ENCODE measurements at places on chromosomes 2 and 18.

GRCh38 chr2:67835266-67835665 lies 227.5 kb downstream of the C1D start:
- peak; percentile 21 for DNase-seq

DNA sequence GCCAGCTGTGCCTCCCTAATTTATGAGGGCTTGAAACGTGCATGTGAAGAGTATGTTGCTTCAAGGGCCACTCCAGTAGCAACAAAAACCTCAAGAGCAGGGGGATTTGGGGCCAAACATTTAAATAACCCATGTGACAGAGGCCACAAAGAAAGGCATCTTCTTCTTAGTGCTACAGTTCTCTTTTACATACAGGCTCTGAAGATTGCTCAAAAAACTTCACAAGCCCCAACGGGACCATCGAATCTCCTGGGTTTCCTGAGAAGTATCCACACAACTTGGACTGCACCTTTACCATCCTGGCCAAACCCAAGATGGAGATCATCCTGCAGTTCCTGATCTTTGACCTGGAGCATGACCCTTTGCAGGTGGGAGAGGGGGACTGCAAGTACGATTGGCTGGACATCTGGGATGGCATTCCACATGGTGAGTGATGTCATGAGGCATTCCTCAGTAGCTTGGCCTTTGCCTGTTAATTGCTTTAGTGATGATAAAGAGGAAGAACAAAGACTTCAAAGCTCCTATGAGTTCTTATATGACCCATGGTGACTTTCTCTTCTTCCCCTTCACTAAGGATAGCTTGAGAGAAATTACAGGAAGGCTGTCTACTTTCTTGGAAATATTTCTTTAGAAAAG lies 40.1 kb downstream of the NRP2 start:
- DNase-seq, result no peak

DNA sequence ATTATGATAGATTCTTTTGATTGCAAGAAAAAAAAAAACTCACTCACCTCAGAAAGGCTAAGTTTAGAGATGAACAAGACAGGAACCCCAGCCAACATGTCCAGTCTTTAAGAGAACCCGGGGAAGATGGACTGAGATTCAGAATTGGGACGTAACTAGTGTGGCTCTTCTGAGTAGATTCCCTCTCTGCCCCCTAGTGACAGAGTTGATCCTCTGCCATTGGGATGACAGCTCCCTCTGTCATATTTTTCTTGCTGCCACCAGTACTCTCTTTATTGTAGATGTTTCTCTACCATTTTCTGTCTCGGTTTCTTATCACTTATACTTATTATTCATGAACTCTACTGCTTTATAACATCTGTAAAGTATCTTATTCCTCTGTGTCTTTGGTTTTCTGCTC lies 77.7 kb downstream of the GULP1 start:
- DNase-seq, result peak; percentile 64

- no peak for DNase-seq
Observed at GRCh38 chr18:57018845-57019244, 128.0 kb upstream of the BOD1L2 start.

- peak; percentile 36 for DNase-seq
Observed at GRCh38 chr18:41096504-41096903, 858.5 kb upstream of the PIK3C3 start.

DNA sequence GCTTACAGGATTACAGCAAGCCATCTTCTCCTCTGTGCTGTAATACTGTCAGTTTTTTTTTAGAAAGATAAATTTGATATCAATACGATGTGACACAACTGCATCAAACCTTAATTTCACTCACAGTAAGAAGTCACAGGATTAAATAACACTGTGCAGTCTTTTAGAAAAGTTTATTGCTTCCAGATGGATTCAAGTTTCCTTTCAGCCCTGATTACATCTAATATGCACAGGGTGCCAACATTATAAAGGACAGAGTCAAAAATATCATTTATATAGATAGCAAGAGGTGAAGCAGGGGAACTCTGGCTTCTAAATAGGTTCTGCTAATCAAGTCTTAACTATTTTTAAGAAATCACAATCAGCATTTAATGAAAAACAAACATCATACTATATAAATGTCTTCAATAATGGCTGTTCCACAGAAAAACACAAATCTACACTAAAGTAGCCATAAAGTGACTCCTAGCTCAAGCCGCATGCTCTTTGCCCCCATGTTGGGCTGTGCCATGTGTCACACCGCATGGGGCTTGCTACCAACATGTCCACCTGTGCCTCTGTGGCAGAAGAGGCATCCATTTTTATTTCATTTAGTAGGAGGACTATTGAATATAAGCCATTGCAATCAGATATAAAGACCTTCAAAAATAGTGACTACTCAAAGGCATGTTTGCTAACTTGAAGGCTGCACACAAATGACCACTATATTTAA lies 35.0 kb downstream of the CERKL start:
- DNase-seq, result peak; percentile 23

- no peak for DNase-seq
Observed at GRCh38 chr2:167331636-167332232, 443.5 kb downstream of the XIRP2 start.

- no peak for DNase-seq
Observed at GRCh38 chr2:144431998-144432397, 87.9 kb downstream of the ZEB2 start.

DNA sequence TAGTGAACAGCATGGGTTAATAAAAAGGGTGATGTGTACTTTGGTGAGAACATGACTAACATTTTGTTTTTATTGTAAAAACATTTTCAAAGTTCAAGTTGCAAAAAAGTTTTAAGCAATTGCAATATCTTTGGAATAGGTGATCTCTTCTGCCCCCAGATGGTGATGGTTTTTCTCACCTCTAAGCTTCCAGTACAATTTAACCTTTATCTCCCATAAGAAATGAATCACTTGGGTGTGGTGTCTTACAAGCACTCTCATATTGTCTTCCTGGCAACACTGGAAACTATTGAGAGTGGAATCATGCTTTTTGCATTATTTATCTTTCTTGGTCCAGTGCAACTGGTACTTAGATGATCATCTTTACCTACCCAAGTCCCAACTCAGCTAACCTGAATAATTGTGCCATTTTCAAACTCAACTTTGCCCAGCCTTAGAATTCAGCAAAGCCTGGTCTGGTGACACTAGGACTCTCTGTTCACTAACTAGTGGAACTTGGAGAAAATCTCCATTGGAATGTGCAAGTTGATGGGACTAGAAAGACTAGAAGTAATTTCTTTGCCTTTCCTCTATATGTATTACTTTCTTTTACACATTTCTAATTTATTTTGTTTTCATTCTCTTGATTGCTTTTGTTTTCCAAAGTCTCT lies 964.7 kb upstream of the ZEB2 start:
- peak; percentile 57 for DNase-seq

- no peak for DNase-seq
Observed at GRCh38 chr2:27781496-27781895, 10.0 kb downstream of the MRPL33 start.

DNA sequence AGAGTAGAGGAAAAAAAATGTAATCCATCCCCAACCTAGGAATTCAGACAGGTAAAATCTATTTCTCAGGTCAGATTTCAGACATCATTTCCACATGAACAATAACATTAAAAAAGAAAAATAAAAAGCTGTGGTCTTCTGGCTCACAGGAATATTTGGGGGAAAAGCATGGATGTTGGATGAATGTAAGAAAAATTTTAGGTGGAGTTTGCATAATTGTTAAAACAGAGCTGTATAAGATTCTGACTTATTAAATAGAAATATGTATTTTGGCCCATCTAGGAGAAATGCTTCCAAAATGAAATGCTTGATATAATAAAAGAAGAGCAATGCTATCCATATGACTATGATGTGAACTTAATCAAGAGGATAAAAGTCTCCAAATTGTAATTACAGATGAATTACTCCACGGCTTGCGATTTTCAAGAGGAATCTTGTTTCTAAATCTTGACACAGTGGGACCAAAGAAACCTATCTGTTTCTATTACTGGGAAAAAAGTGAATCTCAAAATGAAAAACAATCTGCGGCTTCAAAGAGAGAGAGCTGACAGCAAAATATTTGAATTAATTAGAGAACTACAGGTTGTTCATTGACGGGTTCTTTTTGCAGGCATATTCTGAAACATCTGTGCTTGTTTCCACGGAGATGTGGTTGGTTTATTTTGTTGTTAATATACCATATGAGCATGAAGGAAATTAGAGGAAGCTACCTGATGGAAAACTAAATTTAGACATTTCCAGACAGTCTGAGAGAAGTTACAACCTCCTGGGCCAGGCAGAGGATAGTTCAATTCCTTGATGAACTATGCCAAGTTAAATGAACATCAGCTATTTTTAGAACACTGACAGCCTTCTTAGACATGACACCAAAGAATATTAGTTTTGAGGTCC lies 468.7 kb downstream of the PID1 start:
- DNase-seq, result no peak

GRCh38 chr2:124112966-124113365 lies 87.9 kb downstream of the CNTNAP5 start:
- DNase-seq, result no peak

GRCh38 chr2:135742325-135742757 lies 686 bp downstream of the UBXN4 start:
- peak; percentile 73 for DNase-seq

DNA sequence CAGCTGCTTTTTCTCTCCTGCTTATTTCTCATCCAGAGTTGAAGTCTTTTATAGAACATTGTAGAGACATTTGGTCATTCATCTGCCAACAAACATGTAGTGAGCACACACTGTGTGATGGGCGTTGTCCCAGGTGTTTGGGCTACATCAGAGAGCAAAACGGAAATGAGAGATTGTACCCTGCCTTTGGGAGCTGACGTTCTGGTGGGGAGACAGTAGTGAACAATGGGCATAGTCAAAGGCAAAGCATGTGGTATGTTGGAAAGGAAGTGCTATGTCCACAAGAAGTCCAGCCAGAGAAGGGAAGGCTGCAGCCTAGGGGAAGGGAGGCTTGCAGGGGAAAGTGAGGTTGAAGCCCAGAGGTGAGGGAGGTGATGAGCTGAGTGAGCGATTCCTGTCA lies 78.1 kb downstream of the PIEZO2 start:
- DNase-seq, result no peak

GRCh38 chr2:54381293-54381692 lies 74.8 kb upstream of the SPTBN1 start:
- DNase-seq, result no peak

DNA sequence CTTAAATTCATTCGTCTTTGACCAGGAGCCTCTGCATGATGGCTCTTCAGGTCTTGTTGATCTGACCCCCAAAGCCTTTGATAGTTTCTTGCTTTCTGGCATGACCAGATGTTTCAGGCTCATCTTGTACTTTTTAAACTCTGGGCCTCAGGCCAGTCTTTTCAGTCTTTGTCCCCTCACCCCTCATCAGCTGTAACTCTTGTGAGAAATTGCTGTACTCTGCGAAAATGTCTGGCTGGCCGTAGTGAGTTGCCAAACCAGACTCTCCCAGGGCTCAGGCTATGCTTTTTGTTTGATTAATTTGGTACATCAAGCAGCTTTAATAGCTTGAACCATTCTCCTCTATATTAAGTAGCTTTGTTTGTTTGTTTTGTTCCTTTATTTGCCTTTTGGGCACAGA lies 75.9 kb downstream of the BABAM2 start:
- no peak for DNase-seq

- DNase-seq, result no peak
Observed at GRCh38 chr2:230696670-230697069, 16.0 kb upstream of the CAB39 start.

GRCh38 chr2:240319221-240319854 lies 116.1 kb upstream of the GPC1 start:
- DNase-seq, result no peak

GRCh38 chr2:171160119-171160955 lies at the start of gene TLK1:
TSS of gene TLK1 (minus strand) at chr2:171160893. CDS start at chr2:171160428, 465 bp downstream.
- DNase-seq, result peak; percentile 87
